ENCODE measurements at places on chromosomes 5 and 9.

- DNase-seq = no peak
Measured at GRCh38 chr5:162503796-162504195, 436.2 kb downstream of the GABRG2 start.

- no peak for DNase-seq
Measured at GRCh38 chr5:66807743-66808142, 211.6 kb downstream of the MAST4 start.

GRCh38 chr9:14432666-14433350 is 118.9 kb upstream of the NFIB start:
- DNase-seq = no peak

- no peak for DNase-seq
Measured at GRCh38 chr9:137531099-137531765, 19.0 kb downstream of the PNPLA7 start.

DNA sequence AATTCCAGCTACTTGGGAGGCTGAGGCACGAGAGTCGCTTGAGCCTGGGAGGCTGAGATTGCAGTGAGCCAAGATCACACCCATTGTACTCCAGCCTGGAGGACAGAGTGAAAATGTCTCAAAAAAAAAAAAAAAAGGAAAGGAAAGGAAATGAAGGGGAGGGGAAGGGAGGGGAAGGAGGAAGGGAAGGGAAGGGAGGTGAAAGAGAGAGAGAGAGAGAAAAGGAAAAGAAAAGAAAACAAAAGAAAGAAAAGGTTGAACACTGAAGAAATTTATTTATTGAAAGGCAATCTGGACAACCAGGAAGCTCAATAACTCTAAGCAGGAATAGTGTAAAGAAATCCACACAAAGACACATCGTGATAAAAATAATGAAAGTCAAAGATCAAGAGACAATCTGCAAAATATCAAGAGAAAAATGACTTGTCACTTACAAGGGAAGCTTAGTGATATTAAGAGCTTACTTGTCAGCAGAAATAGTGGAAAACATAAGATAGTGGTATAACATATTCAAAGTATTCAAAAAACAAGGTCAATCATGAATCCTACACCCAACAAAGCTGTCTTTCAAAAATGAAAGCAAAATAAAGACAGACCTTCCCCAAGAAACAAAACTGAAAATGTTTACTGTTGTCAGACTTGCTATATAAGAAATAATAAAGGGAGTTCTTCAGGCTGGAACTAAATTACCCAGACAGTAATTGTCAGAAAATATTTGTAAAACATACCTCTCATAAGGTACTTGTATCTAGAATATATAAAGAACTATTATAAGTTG is 10.9 kb upstream of the RIMOC1 start:
- no peak for DNase-seq

- no peak for DNase-seq
Measured at GRCh38 chr5:74629326-74629725, 11.2 kb downstream of the ENC1 start.

Measured in nephron progenitor cell (in vitro differentiated cells).